HCT116 (cell line): ENCODE measurements at places on chromosomes 1 and 21. TPM values are rescaled to one million over a fixed set of nuclear protein-coding genes. Genes with fewer than 3 reads are reported as not detected.

DNA sequence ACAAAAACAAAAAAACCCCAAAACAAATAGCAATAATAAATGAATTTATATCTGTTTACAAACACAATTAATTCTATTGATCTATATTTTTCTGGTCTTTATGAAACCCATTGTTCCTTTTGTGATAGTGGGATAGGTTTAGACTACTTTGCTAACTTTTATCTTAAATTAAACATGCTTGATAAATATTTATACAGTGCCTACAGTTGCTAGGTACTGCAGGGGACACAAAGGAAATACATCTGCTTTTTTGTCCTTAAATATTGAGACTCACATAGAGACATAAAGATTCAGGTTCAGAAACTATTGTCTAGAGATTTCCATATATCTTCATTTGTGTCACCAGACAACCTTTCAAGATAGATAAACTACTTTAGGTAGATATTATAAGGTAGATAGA is 8.5 kb upstream of the DNAH14 start:
- DNase-seq = no peak

DNA sequence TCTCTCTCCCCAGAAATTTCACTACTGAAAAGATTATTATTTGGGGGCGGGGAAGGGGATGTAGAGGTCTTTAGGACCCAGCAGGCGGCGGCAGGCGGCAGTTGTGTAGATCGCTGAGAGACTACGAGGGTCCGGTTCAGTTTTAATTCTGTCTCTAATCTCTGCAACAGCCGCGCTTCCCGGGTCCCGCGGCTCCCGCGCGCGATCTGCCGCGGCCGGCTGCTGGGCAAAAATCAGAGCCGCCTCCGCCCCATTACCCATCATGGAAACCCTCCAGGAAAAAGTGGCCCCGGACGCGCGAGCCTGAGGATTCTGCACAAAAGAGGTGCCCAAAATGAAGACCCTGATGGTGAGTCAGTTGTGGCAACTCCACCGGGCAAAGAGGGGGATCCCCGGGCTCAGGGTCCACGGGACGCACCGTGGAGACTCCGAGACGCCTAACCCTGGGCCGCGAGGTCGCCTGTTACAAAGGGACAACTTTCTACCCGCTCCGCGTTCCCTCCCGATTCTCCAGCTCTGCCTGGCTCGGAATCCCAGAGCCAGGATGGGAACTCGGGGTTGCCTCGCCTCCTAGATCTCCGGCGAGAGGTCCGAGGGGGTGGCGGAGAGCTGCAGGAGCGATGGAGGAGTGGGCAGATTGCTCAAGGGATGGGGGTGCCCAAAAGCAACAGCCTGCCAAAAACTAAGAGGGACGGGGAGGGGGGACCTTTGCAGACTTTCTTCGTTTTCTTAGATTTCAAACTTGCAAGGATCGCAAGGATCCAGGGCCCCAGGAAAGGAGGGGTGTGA is at the start of gene ST6GALNAC5:
ST6GALNAC5 (plus strand) TSS at position 139 of the 789 bp plus-strand sequence.
- no peak for DNase-seq

- peak; percentile 68 for DNase-seq
Measured at GRCh38 chr21:33196941-33197374, 32.8 kb upstream of the IFNAR2 start.

DNA sequence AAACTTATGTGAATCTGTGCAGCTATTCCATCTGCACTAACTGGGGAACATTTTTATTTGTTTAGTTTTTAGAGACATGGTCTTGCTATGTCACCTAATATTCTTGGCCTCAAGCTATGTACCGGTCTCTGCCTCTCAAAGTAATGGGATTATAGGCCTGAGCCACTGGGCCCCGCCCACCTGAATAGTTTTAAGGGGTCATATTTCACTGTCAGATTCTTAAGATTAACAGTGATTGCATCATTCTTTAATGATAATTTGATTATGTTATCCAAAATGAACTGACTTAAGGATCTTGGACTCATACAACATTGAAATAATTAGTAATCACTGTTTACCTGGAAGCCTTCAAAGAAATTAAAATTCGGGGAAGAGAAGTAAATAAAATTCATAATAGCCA is 12.6 kb upstream of the KLF18 start:
- peak; percentile 52 for DNase-seq

The SPRR5 gene
- total RNA-seq = not detected

The AGT gene
- total RNA-seq = 0.93 TPM

DNA sequence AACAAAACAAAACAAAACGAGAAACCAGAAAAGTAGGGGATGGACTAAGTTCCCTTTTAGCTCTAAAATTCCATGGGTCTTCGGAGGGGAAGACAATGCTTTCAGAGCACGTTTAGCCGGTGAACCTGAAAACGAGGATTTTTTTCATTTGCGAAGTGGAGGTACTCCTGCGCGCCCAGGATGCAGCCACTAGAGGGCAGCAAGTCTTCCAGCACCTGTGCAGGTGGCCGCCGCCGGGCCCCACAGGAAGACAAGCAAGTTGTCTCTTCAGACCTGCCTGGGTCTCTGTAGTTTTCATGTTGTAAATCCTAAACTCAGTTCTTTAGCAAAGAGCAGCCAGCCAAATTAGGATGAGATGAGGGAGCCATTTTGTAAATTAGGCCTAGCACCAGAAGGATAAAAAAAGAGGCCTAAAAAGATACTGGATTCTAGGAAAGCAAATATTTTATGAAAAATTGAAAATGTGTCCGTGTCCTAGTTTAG is 17.7 kb upstream of the SNX27 start:
- peak; percentile 77 for DNase-seq

DNA sequence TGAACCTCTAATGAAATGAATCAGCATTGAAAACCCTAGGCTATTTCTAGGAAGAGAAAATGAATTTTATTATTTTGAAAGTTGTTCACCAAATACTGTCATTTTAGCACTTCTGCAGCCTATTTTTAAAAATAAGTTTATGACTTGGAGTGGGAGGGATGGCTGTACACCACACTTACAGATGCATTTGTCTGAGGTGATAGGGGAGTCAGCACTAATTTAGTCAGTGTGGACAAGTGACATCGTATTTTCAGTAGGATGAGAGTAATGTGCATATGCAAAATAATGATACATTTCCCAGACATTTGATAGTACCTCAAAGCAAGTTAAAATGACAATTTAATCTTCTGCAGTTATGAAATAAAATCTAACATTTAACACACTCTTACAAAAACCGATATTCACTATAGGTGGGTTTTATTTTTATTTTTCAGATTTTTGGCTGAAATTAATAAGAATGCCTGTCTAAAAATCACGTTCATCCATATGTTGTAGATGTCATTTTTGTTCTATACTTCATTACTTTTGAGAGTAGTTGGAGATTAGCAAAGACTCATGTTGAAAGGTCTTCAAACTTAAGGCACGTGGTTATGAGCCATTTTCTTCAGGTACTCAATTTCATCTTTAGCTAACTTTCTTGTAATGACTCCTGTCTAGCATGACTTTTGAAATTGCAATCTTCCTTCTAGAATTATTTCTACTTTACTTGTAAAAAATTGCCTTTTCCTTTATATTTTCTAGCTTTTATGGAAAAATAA is 186.7 kb downstream of the NCAM2 start:
- no peak for DNase-seq

DNA sequence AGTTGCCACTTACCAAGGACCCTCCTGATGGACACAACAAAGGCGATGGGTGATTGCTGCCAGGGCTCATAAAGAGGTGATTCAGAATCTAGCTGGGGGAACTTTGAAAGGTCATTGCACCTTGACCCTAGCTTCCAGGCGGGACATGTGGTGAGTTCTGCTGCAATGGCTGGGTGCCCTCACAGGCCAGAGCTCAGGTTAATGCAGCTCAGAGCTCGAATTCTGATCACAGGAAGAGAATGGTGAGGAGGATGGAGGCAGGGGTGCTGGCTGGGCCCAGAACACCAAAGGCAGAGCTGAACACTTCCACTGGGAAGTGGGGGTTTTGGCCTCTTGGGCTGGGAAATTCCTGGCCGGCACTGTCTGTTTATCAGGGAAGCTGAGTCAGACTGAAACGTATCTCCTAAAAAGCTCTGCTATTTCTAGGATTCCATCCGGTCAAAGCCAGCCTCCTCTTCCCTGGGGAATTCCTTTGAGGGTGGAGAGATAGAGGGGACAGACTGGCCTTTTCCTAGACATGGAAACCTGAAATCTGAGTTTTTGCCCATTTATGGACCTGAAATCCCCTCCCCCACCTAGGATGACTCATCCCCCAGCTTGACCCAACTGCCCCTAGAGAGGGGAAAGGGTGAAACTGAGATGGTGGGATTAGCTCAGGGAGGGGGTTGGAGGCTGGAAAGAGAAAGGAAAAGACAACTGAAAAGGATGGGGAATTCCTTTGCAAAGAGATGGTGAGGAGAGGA is 27.2 kb downstream of the NUAK2 start:
- DNase-seq = no peak

- no peak for DNase-seq
Measured at GRCh38 chr1:2801046-2801445, 447 bp downstream of the TTC34 start.

The AURKAIP1 gene
- total RNA-seq = 200 TPM

- DNase-seq = no peak
Measured at GRCh38 chr1:15656464-15656863, 27.7 kb upstream of the PLEKHM2 start.

The ARHGEF2 gene
- total RNA-seq = 90.1 TPM
